ENCODE measurements at places on chromosomes 13 and 19.

- DNase-seq, result no peak
These were observed 1.4 kb upstream of the USF2 start for GRCh38 chr19:35267353-35267817.

DNA sequence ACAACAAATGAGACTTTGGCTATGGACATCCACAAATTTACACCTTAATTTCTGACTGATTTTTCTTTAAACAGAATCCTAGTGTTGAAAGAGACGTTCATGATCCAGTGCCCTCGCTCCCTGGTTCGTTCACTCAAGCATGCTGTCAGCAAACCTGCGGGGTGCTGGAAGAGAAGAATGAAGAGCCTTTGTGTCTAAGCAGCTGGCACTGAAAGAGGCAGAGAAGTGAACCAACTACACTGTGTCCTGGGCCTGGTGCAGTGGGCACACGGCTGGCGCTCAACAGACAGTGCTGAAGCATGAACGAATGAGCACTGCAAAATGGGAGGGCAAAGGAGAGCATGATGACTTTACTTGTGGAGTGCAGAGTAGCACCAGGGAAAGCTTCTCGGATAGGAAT lies 46.8 kb downstream of the MIPEP start:
- no peak for DNase-seq

GRCh38 chr19:23972161-23972560 lies 57.5 kb downstream of the ZNF726 start:
- DNase-seq, result no peak

GRCh38 chr13:25762281-25762680 lies 289.5 kb downstream of the SHISA2 start:
- DNase-seq, result no peak

- no peak for DNase-seq
These were observed 60.7 kb upstream of the GPR183 start for GRCh38 chr13:99367663-99368448.

- DNase-seq, result no peak
These were observed 126.0 kb downstream of the PCCA start for GRCh38 chr13:100214886-100215285.

GRCh38 chr19:2608602-2608922 lies 93.9 kb downstream of the GNG7 start:
- no peak for DNase-seq

All from inflammatory macrophage treated with lipopolysaccharide for 1 hour (primary cell).